Brain (organoid and tissue), 16 donors: ENCODE measurements at places on chromosomes 6 and 20. TPM values are rescaled to one million over a fixed set of nuclear protein-coding genes. Genes with fewer than 3 reads are reported as not detected.

GRCh38 chr20:63980806-63981728 lies at the start of gene PRPF6:
Gene PRPF6, plus strand, starts transcription at chr20:63981132. Its CDS starts 114 bp downstream, at chr20:63981246.
- DNase-seq = peak; percentile 98

- no peak for DNase-seq
Measured at GRCh38 chr20:24522452-24523330, 53.3 kb downstream of the SYNDIG1 start.

Gene BNIP5
- polyA plus RNA-seq = not detected

Gene OVOL2
- 17.9 TPM for polyA plus RNA-seq

DNA sequence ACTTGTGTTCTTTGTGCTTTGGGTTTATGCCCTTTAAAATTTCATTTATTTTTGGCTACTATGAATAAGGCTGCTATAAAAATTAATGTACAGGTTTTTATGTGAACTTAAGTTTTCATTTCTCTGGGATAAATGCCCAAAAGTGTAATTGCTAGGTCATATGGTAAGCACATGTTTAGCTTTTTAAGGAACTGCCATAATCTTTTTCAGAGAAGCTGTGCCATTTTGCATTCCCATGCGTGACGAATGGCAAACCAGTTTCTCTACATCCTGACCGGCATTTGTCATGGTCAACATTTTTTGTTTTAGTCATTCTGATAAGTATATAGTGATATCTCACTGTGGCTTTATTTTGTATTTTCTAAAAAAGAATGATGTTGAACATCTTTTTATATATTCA lies 236.0 kb upstream of the SGK1 start:
- no peak for DNase-seq

GRCh38 chr6:37696220-37696840 lies 1.4 kb downstream of the MDGA1 start:
- DNase-seq = no peak

Gene B3GALT4
- 13.7 TPM for polyA plus RNA-seq

Gene SGK2
- 7.3 TPM for polyA plus RNA-seq

GRCh38 chr6:50962213-50962759 lies 143.6 kb downstream of the TFAP2B start:
- no peak for DNase-seq

DNA sequence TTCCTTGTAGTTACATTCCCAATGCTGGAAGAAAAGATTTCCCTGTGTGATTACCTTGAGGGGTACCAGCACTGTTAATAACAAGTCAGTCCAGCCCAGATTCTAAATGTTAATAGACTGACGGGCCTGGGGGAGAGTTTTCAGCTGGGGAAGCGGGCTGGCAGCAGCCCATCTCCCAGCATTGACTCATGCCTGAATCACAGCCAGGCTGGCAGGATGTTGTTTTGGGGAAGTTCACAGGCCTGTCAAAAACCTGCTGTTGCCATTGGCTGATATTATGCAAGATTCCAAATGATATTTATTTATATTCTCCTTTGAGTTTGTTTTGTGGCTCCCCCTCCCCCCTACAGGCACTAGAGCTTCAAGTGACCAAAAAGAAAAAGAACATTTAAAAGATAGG lies 213.9 kb upstream of the CNR1 start:
- peak; percentile 69 for DNase-seq

- DNase-seq = no peak
Measured at GRCh38 chr6:119340796-119341487, 8.6 kb downstream of the MAN1A1 start.

DNA sequence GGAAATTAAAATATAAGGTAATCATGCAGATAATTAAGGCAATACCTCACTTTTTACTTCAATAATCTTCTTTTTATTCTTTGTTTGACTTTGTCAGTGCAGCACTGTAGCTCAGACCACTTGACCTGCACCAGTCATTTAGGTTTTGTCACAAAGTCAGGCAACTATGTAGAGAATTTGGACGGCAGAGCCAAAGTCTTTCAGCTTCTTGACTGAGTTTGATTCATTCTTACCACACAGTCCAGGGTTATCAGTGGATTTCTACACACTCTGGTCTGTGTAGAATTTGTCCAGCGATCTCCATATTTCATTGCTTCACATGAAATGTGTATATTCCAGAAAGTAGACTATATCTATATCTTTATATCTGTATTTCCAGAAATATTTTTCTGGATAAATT lies 107.3 kb downstream of the TFAP2B start:
- no peak for DNase-seq

Gene BPIFB4
- not detected for polyA plus RNA-seq

DNA sequence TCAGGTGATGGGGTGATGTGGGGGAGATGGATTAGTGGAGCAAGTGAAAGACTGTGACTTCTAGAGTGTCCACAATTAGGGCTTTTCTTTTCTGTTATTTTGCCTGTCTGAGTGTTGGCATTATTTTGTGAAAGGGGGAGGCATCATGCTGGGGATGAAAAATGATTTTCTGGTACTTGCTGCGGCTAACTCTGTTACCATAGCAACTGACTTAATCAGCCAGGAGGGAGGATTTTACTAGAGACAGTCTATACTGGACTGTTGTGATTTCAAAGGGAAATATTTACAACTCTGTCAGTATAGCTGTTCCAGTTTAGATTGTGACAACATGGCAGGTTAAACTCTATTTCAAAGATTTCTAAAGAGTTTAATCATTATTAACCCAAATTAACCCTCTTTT lies 30.4 kb upstream of the MRAP2 start:
- DNase-seq = peak; percentile 85

- DNase-seq = no peak
Measured at GRCh38 chr20:33351696-33352095, 49.6 kb downstream of the CDK5RAP1 start.

DNA sequence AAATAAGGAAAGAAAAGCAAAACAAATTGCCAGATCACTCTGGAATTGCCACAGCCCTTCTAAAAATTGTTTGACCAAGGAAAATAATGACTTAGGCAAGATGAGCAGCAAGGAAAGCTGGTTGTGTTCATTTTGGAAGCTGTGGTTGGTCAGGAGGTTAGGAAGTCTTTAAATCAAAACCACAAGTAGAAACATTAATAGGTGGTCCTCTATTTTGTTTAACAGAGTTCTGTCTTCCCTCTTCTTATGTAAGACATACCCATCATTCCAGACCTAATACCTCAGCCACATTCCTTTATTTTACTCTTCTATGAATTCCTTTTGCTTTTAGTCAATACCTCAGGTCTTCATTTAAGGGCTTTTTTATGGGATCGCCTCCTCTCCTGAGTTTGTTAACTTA lies 422.2 kb upstream of the PLCB4 start:
- no peak for DNase-seq
